Type B pancreatic cell (in vitro differentiated cells): ENCODE measurements at places on chromosomes 4 and X.

DNA sequence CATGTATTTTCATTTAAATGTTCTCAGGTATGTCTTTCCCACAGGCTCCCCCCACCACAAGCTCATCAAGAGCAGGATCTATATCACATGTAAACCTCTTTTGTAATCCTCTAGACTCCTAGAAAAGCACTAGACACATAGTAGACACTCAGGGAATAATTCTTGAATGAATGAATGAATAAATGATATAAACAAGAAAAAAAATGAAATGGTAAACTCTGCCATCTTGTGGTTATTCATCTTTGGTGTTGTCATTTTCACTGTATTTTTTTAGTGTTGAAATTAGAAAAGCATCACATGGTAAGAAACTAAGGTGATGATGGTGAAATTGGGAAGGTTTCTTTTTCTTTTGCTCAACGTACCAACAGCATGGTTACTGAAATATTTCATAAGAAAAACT is 34.2 kb upstream of the C1GALT1C1 start:
- no peaks in the 10 kb centered on the region for H3K27me3 ChIP-seq
- no peaks in the 10 kb centered on the region for H3K4me1 ChIP-seq
- no peak overlapping the region for H3K27ac ChIP-seq
- H3K4me3 ChIP-seq: no peak overlapping the region
- no peak for DNase-seq

GRCh38 chrX:149518236-149518635 is 13.1 kb upstream of the IDS start:
- H3K27ac ChIP-seq: no peak overlapping the region
- peaks cover 3% of the 10 kb centered on the region for H3K36me3 ChIP-seq

DNA sequence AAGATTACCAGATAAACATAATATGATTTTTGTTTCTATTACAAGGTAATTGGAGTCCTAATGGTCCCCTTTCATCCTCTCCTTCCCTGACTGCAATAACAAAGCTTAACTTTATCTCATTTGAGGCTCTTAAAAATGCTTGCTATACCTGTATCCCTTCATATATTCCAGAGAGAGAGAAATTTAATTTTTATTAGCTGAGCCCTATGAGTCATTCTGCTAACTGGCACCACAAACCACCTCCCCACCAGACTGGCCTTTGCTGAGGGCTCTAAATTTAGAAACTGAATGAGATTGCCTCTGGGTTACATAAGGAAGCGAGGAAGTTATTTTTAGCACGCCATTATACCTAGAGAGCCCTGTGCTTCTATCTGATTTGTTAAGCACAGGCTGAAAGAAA is 27.4 kb downstream of the CBLL2 start:
- H3K27me3 ChIP-seq: no peaks in the 10 kb centered on the region
- peak overlapping the region; percentile 12 for H3K27ac ChIP-seq
- DNase-seq: no peak
- no peak overlapping the region for H3K4me3 ChIP-seq
- peaks cover 12% of the 10 kb centered on the region for H3K4me1 ChIP-seq

GRCh38 chr4:20297783-20298182 is 46.1 kb downstream of the SLIT2 start:
- H3K4me1 ChIP-seq: peaks cover 9% of the 10 kb centered on the region
- DNase-seq: no peak
- H3K27me3 ChIP-seq: no peaks in the 10 kb centered on the region
- H3K36me3 ChIP-seq: no peaks in the 10 kb centered on the region
- no peak overlapping the region for H3K4me3 ChIP-seq

GRCh38 chrX:131746491-131746968 is 202.7 kb downstream of the OR13H1 start:
- peak overlapping the region; percentile 14 for H3K27ac ChIP-seq
- no peak overlapping the region for H3K4me3 ChIP-seq
- DNase-seq: no peak
- H3K36me3 ChIP-seq: peaks cover 3% of the 10 kb centered on the region
- H3K27me3 ChIP-seq: no peaks in the 10 kb centered on the region
- H3K4me1 ChIP-seq: no peaks in the 10 kb centered on the region

DNA sequence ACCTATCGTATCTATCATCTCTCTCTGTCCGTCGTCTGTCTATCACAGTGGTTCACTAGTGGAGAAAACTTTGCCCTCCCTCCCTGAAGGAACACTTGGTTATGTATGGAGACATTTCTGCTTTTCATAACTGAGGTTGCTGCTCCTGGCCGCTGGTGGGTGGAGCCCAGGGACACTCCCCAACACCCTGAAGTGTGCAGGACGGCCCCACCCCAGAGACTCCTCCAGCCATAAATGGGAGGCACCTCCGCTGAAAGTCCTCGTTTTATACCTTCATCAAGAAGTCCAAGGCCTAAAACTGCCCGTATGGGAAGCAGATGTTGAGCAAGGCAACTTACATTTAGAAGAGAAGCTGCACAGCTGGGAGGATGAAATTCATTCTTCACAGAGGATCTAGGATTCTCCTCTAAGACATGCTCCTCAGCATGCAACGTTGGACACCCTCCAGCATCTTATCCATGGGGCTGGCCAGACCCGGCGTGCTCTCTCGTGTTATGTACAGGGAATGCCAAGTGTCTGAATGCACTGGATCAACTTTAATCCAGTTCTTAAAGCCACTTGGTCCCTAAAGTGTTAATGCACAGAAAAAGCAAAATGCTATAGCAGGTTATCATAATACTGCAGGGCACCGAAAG is 43.5 kb downstream of the PRKX start:
- peaks cover 3% of the 10 kb centered on the region for H3K4me1 ChIP-seq
- no peak overlapping the region for H3K4me3 ChIP-seq
- no peak for DNase-seq
- no peak overlapping the region for H3K27ac ChIP-seq
- H3K36me3 ChIP-seq: peaks cover 50% of the 10 kb centered on the region

GRCh38 chrX:87518504-87518903 is 902 bp downstream of the KLHL4 start:
- peaks cover 23% of the 10 kb centered on the region for H3K27me3 ChIP-seq
- peak overlapping the region; percentile 88 for H3K4me3 ChIP-seq
- H3K27ac ChIP-seq: peak overlapping the region; percentile 76
- DNase-seq: no peak

- no peak overlapping the region for H3K4me3 ChIP-seq
- H3K36me3 ChIP-seq: no peaks in the 10 kb centered on the region
- H3K27me3 ChIP-seq: no peaks in the 10 kb centered on the region
- no peak overlapping the region for H3K27ac ChIP-seq
- H3K4me1 ChIP-seq: no peaks in the 10 kb centered on the region
- DNase-seq: no peak
Observed at GRCh38 chr4:136392576-136392975, 1139.7 kb downstream of the PCDH18 start.
